ENCODE measurements at places on chromosomes 12 and 14.
A peak's percentile ranks its signal among the peaks of the same experiment; 100 is the strongest.

DNA sequence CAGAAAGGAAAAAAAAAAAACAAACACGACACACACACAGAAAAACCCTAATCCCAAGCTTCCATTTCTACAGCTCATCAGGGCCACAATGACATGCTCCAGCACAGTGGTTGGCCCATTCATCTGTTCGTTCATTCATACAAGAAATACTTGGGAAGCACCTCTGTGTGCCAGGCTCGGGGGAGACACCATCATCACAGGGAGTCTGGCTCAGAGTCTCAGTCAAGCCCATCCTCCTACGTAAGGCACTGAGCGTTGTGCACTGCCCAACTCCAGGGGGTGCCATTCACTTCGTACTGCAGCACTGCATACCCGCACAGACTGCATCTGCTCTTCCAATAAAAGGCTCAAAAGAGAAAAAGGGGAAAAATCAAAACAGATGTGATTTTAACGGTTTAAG is 15.3 kb downstream of the VPS37B start:
- peak; percentile 89 for ATAC-seq

DNA sequence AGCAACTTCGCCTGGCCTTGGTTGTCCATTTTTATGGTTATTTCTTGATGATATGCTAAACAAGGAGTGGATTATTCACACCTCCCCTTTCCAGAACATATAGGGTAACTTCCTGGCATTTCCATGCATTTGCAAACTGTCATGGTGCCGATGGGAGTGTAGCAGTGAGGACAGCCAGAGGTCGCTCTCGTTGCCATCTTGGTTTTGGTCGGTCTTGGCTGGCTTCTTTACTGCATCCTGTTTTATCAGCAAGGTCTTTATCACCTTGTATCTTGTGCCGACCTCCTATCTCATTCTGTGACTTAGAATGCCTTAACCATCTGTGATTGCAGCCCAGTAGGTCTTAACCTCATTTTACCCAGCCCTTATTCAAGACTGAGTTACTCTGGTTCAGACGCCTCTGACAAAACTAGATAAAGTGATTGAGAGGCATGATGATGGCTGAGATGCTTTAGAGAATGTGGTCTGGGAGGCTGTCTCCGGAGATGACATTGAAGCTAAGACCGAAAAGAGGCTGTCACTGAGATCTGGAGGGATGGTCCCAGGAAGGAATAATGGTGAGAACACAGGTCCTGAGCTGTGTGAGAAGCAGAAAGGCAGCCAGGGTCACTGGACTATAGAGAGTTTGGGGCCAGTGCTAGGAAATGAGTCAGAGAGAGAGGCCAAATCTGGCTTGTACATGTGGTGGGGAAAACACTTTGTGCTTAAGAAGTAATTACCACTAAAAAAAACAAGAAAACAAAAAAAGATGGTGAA is 2.9 kb downstream of the GLT1D1 start:
- no peak for ATAC-seq

DNA sequence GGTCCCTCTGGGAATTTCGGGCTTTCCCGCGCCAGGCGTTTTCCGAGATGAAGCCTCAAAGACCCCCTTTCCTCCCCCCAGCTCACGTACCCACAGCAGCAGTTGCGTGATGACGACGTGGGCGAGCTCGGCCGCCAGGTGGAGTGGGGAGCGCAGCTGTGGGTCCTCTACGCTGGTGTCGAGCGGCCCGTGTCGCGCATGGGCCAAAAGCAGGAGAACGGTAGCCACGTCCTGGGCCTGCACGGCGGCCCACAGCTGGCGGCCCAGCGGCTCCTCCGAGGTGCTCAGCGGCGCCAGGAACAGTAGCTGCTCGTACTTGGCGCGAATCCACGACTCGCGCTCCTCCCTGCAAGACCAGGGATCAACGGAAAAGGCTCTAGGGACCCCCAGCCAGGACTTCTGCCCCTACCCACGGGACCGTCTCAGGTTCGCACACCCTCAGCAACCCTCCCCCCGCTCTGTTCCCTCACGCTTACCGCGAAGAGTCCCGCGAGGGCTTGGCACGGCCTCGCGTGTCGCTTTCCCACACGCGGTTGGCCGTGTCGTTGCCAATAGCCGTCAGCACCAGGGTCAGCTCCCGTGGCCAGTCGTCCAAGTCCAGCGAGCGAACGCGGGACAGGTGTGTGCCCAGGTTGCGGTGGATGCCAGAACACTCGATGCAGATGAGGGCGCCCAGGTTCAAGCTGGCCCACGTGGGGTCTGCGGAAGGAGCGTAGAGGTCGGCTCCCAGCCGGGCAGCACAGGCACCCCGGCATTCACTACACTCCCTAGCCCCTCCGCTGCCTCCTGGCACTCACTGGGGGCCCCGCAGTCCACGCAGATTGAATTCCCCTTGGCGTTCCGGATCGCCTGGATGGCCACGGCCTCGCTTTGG is 11.4 kb downstream of the AGAP2 start:
- peak; percentile 73 for ATAC-seq

- no peak for ATAC-seq
Observed at GRCh38 chr12:103178366-103179080, 221.0 kb downstream of the ASCL1 start.

- no peak for ATAC-seq
Observed at GRCh38 chr12:26736563-26737486, 96.2 kb downstream of the ITPR2 start.

- ATAC-seq, result peak; percentile 97
Observed at GRCh38 chr12:93591137-93591868, 18.8 kb downstream of the SOCS2 start.

DNA sequence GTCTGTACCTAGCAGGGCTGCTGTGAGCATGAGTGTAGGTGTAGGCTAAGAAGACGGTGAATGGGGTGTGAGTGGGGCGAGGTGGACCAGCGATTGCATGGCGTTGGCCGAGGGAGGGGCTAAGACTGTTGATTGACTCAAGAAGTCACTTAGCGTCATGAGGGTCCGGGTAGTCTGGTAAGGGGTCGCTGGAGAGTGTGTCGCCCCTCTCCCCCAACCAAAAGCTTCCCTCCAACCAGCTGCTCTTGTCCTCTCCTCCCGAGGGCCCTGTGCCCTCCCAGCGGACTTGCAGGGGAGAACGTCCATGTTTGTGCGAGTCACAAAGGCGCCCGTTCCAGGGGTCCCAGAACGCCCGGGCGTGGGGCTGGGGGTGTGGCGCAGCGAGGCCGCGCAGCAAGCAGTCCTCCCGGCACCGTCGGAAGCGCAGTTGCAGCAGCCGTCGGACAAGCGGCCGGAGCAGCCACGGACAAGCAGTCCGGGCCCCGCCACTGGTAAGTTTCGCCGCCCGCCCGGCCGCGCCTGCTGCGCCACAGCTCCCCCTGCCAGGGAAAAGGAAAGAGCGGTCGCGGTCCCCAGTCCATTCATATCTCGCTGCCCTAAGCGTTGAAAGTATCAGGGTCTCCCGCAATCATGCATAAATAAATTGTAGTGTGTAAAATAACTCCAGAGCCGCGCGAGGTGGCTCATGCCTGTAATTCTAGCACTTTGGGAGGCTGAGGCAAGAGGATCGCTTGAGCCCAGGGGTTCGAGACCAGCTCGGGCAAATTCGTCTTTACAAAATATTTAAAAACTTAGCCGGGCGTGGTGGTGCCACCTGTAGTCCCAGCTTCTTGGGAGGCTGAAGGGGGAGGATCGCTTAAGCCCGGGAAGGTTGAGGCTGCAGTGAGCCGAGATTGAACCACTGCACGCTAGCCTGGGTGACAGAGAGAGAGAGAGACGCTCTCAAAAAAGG is at the start of gene CCDC63:
TSS of gene CCDC63 (plus strand) at position 373 of the 952 bp plus-strand sequence. CDS start 5,968 bp downstream, outside the sequence.
- ATAC-seq, result peak; percentile 82

GRCh38 chr14:89861630-89862029 is 92.9 kb downstream of the EFCAB11 start:
- no peak for ATAC-seq

DNA sequence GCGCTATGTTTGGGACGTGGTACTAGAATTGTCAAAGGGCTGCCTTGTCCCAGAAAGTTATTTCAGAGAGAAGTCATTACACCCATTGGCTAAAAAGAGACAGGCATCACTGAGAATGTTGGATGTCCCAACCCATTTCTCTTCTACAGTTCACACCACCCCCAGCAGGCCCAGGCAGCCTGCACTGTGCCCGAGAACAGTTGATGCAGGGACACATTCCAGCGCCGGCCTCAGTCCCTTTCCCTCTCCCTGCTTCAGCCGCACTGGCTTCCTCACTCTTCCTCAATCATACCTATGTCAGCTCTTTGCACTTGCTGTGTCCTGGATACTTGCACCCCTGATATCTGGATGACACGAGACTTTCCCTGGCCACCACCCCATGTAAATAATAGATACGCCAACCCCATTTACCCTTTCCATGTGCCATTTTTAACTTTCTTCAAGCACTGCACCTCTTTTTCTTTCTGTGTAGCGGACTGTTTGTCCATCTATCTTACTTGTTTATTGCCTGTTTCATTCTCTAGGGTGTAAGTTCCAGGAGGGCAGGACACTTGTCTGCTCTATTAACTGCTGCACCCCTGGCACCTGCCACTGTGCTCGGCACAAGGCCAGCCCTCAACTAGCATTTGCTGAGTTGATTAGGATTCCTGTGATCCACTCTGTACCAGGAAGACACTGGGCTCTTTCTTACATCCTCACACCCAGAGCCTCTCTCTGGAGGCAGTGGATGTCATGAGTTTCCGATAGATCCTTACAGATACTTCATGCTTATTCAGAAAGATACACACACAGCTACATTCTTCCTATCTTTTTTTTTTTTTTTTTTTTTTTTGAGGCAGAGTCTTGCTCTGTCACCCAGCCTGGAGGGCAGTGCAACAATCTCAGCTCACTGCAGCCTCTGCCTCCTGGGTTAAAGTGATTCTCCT is 76.6 kb upstream of the CEP83 start:
- no peak for ATAC-seq

DNA sequence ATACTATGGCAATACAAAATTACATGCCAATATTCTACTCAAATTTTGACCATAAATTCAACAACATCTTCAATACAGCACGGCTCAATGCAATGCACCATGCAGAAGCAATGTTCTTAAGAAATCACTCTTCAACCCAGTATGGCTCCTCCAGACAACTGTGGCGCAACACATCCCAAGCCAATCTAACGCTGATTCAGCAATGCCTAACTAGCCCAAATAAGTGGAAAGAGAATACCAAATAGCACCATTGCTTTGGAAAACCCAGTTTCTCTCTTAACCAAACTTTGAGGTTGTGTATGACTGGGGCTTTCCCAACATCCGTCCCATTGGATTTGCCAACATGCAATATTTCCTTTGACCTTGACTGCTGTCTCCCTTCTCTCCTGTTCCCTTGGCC is 211.1 kb upstream of the TBX3 start:
- no peak for ATAC-seq

- ATAC-seq, result peak; percentile 87
Observed at GRCh38 chr12:57005980-57006808, at the start of gene ZBTB39. Gene ZBTB39, minus strand, starts transcription at chr12:57006546. Its CDS starts 1,629 bp downstream, at chr12:57004917.

GRCh38 chr12:85029456-85029855 is 6.6 kb downstream of the TSPAN19 start:
- ATAC-seq, result no peak

DNA sequence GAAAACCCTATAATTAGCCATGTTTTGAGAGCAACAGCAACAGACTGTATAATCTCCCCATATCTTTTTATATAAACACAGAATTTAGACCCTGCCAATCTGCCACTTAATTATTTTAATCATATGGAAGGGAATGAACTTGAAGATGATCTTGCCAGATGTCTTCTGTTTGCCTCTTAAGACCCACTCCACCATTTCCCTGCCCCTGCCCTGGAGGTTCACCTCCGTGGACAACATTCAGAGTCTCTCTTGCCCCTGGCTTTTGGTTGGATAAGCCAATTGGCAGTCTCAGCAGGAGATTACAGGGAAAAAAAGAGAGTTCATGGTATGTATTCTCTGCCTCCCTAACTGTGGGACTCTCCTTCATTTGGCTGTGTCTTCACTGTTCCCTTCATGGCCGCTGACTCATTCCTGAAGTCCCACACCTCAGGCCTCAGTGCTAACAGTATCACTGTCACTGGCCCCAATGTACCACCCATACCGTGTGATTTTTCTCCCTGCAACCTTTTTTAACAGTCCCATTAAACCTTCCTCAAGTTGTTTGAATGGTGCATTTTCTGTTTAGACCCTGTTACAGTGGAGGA is 184.8 kb downstream of the PIK3C2G start:
- ATAC-seq, result no peak

- ATAC-seq, result no peak
Observed at GRCh38 chr12:79659961-79660431, 30.8 kb downstream of the PAWR start.

DNA sequence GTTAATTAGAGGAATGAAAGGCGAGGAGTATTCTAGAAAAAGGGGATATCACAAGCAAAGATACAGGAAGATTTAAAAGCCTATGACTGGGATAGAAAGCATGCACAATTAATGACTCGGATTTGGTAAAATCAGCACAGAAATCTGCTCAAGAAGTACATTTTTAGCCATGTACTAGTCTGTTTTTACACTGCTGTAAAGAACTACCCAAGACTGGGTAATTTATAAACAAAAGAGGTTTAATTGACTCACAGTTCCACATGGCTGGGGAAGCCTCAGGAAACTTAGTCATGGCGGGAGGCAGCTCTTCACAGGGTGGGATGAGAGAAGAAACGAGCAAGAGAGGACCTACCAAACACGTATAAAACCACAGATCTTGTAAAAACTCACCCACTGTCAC is 716.3 kb upstream of the MDGA2 start:
- no peak for ATAC-seq

- ATAC-seq, result peak; percentile 39
Observed at GRCh38 chr14:36981832-36982529, 190.4 kb downstream of the SLC25A21 start.

DNA sequence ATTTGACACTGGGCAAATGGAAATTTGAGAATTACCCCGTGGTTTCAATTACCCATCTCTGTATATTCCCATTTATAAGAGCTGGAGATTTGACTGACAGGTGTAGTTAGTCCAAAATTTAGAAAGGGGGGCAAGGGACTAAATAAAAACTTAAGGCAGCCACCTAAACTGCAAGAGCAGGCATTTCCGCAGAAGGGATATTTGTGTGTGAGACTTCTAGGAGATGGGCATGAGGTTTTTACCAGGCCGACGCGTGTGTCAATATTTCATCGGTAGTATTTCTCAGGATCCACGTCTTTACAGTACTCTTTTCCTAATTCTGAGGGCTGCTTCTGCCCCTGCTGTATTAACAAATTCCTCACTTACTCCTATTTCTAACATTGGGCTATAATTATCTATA is 1.4 kb downstream of the FAR2 start:
- no peak for ATAC-seq

- ATAC-seq, result no peak
Observed at GRCh38 chr14:102352213-102352612, 10.5 kb downstream of the CINP start.

- ATAC-seq, result no peak
Observed at GRCh38 chr14:36747411-36748184, 85.9 kb downstream of the PAX9 start.

DNA sequence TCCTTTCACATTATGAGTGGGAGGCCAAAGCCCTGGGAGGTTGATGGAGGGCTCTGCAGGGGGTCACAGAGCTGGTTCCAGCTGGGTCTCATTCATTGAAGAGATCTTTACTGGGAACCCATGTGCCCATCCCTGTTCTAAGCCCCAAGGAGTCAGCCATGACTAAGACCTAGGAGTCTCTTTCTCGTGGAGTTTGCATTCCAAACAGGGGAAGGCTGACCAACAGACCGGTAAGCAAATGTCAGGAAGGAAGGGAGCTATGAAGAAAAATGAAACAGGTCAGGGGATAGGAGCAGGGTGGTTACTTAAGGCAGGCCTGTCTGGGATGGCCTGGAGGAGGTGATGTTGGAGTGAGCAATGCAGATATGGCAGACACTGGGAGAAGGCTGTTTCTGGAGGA is 31.5 kb downstream of the SYNDIG1L start:
- no peak for ATAC-seq

Measured in motor neuron (in vitro differentiated cells).